ENCODE measurements at places on chromosomes 7 and 10.

DNA sequence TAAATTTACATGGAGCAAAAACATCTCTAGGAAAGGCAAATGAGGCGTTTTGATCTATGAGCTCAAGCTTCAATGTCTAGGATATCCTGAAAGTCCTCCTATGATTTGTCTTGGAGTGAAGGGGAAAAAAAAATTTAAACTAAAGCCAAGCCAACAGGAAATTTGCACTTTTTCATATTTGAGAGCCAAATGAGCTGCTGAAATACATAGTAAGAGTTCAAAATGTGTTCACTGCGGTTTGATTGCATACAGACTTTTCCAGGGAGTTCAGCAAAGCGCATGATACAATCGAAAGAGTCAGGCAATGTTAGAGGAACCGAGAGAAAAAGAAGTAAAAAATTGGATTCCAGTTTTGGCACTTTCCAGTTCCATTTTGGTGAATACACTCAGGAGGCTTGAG is 633.4 kb upstream of the MGMT start:
- no peak for DNase-seq

DNA sequence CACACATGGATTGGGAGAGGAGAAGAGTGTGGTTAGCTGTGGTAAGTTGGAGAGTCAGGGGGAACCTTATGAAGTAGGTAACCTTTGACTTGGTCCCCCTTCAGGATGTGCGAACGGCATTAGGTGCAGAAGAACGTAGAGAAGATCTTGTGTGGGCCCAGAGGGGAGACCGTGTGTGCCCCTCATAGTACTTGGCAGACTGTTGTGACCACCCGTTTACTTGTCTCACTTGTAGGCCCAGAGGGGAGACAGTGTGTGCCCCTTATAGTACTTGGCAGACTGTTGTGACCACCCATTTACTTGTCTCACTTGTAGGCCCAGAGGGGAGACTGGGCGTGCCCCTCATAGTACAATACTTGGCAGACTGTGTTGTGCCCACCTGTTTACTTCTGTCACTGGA is 2.6 kb downstream of the GTPBP4 start:
- no peak for DNase-seq

GRCh38 chr10:8150401-8150905 is 96.0 kb downstream of the GATA3 start:
- no peak for DNase-seq

GRCh38 chr10:123926401-123927264 is 35.0 kb upstream of the CPXM2 start:
- DNase-seq = no peak

DNA sequence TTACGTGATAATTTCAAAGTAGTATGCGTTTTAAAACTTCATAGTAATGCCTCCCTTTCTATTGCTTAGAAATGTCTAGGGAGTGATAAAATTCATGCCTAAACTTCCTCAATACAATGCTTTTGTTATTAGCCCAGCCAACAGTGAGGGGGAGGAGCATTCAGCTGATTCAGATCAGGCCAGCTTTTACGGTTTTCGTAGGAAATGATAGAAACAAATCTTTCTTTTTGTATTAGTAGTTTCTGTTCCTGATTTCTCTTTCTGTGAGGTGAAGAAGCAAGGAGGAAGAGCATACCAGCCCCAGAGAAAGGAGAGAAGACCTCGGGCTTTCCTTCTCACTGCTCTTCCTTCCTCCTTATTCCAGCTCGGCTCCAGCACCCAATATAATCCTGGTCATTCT is 35.2 kb upstream of the ITPRID1 start:
- no peak for DNase-seq

DNA sequence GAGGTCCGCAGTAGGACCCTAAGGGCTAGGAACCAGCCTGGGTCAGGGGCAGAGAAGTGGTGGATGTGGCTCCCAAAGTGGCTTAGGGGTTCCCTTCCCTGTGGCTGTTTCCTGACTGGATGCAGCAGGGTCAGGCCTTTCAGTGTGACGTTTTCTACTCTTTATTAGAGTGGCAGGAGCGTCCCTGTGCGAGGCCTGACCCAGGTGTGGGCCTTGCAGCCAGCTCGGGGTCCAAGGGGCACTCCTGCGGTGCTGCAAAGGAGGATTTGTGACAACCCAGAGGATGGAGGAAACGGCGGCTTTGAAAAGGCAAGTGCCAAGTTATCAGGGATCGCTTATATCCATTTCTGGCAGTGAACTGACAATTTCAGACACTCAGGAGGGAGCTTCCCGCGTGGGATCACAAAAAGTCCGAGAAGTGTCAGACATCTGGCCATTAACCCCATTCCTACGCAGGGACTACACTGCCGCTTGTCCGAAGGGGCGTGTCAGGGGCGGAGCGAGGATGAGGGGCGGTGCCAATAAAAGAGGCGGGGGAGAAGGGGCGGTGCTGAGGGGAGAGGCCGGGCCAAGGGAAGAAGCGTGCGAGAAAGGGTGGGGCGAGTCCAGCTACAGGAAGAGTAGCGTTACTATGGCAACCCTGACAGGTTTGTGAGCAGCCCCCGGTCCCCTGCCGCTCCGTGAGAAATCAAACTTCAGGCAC is 98.8 kb upstream of the ZNF722 start:
- DNase-seq = no peak

GRCh38 chr10:3584926-3585784 is 199.9 kb downstream of the KLF6 start:
- no peak for DNase-seq

DNA sequence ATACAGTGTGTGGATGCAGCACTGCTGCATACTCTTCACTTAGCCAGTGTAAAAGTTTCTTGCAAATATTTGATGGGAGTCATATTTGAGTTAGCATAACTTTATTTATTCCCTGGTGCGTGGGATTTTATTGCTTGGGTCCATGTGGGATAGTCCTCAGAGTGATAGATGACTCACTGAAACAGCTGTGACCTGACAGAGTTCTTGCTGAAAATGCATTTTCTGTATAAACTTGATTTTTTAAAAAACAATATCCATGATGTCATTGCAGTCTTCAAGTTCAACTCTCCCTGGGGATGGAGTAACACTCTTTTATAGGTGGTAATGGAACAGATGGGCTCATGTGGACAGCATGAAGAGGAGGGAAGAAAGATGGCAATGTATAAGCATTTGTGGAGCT is 310.0 kb downstream of the PPP1R3A start:
- no peak for DNase-seq

DNA sequence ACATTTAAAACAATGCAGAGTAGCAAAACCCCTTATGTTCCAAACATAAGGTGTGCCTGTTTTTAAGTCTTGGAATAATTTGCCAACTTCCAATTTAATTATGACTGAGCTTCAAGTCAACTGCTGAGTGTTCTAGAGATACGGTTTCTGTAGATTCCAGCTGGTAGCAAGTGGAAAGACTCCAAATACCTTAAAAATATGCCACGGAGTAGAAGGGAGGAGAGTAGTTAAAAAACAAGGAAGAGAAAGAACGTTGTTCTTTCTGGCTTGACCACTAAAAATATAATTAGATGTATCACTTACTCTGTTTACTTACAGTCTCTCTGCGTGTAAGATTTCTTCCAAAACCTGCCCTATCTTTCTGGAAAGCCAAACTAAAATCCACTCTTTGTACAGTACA is 24.5 kb upstream of the ABLIM1 start:
- no peak for DNase-seq

DNA sequence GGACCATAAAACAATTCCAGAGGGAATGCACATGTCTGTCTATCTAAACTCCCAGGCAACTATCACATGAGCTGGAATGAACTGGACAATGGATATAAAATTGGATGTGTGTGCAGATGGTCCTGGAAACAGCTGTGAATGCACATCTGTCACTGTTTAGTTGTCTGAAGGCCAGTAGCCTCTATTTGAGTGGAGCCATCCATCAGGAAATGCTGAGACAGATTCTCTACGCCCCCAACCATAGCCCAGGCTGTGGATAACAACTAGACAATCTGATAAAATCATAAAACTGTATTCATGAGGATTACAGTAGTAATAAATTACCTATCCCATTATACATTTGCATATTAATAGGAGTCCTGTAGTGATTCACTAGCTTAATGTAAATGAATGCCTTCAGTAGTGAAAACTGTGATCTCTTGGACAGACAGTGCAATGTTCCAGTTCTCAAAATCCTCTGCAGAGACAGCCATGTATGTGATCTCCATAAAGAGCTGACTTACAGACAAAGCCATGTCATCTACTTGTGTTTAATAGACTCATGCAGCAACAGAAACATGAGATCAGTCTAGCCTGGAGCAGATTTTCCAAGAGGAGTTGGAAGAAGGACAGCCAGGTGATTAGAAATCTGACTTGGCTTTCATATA is 907.6 kb downstream of the KCNMA1 start:
- no peak for DNase-seq

GRCh38 chr7:149725426-149725821 is 48.0 kb downstream of the ZNF467 start:
- no peak for DNase-seq

- DNase-seq = no peak
Measured at GRCh38 chr7:145360511-145361100, 524.8 kb upstream of the TPK1 start.

DNA sequence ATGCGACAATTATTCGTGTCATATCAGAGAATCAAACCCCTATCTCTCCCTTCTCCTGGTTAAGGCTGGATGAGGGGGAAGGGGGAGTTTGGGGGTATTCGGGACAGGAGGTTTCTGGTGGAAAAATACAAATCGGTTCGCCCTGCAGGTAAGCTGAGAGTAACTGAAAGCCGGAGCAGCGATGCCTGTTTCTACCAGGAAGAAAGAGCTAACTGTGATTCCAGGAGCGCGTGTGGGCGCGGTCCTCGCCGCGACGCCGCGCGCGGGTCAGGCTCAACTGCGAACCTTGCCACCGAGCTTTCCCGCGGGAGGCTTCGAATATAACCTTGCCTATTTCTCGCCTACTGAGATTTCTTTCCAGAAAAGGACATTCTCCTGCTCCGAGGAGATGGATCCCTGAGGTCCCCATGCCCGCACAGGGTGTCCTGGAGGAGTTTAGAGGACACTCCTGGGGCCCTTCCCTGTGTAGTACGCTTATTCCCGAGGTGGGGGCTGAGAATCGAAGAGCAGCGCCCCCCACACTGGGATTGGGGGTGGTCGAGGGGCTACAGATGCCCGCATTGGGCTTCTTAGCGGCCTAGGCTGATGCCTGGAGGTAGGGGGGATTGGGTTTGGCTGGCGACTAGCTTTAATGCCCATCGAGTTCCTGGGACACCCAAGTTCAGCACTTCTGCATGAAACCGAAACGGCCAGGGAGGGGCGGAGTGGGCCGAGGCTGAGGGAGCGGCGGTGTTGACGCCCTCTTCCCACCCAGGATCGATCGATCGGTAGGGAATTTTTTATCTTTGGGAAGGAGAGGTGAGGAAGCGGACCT is 13.0 kb upstream of the DLX6 start:
- no peak for DNase-seq

- no peak for DNase-seq
Measured at GRCh38 chr10:23421397-23421796, 17.5 kb upstream of the OTUD1 start.

DNA sequence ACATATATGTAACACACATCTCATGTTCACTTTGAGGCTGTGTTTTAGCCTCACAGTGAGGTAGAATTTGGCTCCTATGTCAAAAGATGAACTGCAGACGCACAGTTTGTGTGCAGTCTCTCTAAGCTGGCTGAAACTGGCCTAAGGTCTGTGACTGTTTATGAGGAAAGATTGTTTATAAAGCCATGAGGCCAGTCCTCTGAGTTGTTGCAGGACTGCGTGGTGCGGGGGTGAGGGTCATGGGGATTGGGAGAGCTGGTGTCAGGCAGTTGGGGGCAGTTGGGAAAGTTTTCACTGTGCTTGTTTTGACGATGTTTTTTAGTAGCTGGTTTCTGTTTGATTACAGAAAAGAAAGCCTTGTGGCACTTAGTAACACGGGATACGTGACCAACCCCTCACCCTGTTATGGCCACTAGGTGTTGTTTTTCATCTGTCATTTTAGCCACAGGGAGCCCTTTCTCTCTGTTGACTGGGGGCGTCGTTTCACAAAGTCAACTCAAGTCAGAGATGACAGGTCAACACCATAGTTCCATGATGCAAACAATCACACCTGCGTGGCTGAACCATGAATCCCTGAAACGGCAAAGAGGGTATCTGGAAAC is 310.9 kb downstream of the CCDC3 start:
- no peak for DNase-seq

DNA sequence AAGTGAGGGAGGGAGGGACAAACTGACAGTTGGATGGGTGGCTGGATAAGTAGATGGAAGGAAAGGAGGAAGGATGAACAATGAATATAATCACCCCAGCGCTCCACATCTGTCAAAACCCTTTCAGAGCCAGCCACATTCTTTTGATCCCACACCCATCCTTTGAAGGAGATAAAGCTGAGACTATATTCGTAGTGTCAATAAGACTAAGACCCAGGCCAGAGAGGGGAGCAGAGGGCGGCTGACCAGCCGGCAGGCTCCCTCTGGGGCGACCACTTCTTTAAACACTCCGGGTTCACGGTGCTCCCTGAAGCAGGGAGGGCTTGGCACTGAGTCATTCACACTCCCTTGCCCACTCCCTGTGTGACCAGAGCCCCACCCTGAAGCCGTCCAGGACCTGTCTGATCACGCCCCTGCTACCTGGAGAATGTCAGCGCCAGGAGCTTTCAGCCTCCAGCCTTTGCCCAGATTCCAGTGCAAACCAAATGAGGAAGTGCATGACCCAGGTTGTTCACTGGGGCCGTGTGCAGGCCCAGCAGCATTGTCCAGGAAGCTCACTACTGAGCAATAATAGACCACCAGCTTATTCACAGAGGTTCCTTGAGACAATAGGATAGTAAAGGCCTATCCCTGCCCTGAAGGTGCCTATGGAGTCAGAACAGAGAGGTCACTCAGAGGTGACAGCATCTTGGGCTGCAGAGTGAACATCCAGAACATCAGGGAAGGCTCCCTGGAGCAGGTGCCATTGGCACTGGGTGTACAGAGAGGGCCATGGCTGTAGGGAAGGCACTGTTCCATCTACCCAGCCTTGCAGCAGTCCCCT is 34.4 kb downstream of the UNC5B start:
- DNase-seq = no peak

GRCh38 chr7:87875151-87876039 is 765 bp downstream of the SLC25A40 start:
- no peak for DNase-seq

- no peak for DNase-seq
Measured at GRCh38 chr7:66326501-66327215, 121.5 kb downstream of the TPST1 start.

DNA sequence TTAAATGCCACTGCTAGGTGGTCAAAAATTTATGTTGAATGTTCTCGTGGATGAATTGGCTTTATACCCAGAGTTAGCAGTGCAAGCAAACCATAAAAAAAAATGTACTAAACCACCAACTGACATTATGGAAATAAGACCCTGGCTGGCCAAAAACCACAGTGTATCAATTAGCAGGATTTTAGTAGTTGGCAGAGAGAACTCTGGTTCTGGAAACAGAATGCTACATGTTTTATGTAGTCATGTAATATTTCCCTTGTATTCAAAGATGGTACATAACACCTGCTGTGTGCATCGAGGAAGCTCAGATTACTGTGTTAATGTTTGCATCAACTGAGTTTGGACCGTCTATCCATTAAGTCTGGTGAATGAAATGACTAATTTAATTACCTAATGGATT is 618.5 kb downstream of the CCSER2 start:
- no peak for DNase-seq

- no peak for DNase-seq
Measured at GRCh38 chr10:115795964-115796363, 477.0 kb downstream of the GFRA1 start.

- no peak for DNase-seq
Measured at GRCh38 chr7:114415064-114415989, 712 bp downstream of the FOXP2 start.

- DNase-seq = no peak
Measured at GRCh38 chr7:2033586-2034135, 199.1 kb downstream of the MAD1L1 start.
